Effector CD8-positive, alpha-beta T cell (primary cell): ENCODE measurements at places on chromosomes 4 and X.

- DNase-seq = no peak
Observed at GRCh38 chrX:41033299-41033698, 51.9 kb upstream of the USP9X start.

- DNase-seq = no peak
Observed at GRCh38 chr4:176735300-176735699, 57.4 kb downstream of the VEGFC start.

DNA sequence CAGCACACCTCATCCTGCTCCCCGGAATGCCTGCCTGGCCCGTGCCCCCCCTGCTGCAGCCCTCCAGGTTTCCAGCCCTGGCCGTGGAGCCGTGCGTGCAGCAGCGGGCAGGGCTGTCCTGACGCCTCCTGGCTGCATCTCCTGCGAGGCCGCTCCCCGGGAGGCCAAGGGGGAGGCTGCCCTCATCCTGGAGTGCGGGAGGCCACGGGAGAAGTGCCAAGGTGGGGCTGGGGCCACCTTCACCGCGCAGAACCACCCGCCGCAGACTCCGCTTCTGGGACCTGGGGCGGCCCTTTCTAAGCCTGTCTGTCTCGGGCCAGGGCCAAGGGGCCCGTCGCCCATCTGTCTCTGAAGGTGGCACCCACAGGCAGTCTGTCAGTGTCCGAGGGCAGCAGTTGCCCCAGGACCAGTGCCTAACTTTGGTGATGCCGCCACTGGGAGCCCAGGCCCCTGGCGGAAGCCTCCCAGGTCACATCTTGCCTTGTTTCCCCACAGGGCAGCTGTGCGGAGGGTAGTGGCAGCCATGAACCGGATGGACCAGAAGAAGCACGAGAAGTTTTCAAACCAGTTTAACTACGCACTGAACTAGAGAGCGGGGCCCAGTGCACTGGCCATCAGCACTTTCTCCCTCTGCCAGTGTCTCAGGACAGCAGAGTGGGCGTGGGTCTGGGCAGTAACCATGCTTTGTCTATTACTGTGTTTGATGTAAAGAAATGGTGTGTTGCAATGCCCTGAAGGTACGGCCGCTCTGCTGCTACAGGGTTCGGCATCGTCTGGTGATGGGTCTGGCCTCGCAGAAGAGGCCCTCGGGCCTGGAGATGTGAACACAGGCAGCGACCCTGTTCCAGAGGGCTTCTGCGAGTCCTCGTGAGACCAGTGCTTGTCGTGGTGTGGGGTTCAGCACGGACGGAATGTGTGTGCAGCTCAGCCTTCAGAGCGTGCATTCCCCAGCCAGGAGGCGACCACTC lies 20.6 kb downstream of the NKX1-1 start:
- no peak for DNase-seq

GRCh38 chr4:138602664-138603063 lies 360.5 kb upstream of the SLC7A11 start:
- DNase-seq = no peak

DNA sequence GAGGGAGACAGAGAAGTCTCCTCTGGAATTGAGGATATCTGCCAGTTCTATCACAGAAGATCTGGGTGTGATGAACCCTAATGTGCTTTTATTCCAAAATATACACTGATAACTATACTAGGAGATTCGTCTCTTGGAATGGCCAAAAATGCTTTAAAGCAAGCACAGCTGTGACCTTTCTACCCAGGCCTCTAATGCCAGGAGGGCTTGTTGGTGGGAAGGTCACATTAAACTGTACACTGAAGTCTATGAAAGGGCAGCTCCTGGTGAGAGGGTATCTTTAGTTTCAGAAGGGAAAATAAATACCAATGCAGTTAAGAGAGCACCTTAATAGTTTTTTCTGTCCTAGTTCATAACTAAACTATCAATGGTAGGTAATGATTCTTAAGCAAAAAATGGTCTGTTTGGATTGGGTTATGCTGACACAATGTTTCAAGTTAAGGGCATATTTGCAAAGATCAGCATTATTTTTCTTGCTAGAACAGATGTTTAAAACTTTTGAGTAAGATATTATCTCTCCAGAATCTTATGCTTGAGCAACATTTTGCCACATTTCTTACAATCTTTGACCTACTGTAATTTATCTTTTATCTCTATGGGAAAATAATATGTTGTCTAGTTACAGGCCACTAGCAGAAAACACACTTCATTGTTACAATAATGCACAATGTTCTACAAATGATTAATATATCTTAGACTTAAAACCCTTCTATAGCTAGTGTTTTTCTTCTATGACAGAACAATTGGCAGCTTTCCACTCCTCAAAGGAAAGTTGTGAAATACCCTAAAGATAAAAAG lies 59.6 kb downstream of the SEC24D start:
- no peak for DNase-seq

GRCh38 chr4:88185906-88186305 lies 27.5 kb upstream of the ABCG2 start:
- DNase-seq = no peak

DNA sequence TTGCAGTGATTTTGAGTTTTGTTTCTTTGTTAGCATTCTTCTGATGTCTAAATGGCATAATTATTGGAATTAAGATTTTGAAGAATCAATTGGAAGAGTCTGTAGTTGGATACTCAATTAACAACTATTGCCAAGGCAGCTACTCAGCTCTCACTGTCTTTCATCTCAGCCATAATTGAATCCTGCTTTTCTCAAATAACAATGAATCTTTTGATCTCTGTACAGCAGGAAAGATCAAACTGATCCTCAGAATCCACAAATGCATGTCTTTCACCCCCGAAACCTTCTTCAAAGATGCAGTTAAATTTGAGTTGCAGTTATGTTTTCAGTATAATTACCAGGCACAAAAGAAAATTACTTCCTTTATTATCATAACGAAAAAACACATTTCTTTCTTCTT lies 86.2 kb downstream of the MAD2L1 start:
- DNase-seq = no peak

- DNase-seq = no peak
Observed at GRCh38 chrX:45750639-45751038, 550.0 kb upstream of the DIPK2B start.

GRCh38 chr4:53616219-53616618 lies 24.9 kb upstream of the LNX1 start:
- no peak for DNase-seq

DNA sequence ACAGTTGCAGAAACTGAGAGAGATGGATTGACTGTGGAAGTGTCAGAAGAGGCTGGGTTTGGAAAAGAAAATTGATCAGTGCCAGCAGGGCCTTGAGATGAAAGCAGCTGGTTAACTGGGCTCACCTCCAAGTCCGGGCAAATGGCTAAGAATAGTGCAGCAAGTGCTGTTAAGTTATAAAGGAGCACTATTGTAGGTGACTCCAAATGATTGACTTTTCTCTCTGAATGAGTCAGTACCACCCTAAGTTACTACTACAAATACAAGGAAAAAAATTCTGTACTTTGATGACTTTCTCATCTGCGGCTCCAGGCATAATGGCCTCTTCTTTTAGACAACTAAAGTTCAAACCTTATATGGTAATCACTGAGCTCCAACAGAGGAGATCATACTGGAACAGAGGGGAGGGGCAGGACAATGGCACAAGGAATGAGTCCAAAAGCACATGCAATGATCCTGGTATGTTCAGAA lies 733.4 kb upstream of the INTU start:
- no peak for DNase-seq

GRCh38 chr4:17324386-17324830 lies 187.5 kb downstream of the QDPR start:
- peak; percentile 9 for DNase-seq

DNA sequence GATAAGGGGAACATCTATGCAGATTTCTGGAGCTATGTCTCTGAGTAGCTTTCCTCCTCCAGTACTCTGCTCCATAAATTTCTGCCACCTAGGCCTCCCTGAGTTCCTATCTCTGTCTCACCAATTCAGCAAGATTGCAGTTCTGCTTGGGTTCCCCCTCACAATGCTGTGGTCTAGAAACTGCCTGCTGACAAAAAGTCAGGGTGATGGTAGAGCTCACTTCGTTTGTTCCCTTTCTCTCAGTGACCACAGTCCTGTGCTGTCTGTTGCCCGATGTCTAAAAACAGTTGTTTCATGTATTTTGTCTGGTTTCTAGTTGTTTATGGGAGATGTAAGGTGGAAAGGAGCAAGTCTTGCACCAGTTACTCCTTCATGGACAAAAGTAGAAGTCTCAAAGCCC lies 41.1 kb downstream of the AMMECR1 start:
- DNase-seq = no peak

GRCh38 chrX:11640089-11640488 lies 25.6 kb downstream of the ARHGAP6 start:
- DNase-seq = no peak

GRCh38 chrX:70166601-70167590 lies 10.4 kb upstream of the DGAT2L6 start:
- no peak for DNase-seq

GRCh38 chrX:154093965-154094364 lies 3.6 kb downstream of the MECP2 start:
- DNase-seq = no peak

DNA sequence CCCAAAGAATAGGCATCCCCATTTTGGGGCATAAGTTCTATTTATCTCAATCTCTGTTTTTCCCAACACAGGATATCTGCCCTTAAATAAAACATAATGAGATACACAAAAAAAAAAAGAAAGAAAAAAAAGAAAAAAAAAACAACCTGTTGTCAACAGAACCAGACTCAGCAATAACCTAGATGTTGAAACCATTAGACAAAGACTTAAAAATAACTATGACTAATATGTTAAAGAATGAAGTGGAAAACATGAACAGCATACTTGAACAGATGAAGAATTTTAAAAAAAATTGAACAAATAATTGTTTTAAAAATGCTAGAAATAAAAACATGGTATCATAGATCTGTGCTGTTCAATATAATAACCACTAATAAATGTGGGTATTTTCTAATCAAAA lies 93.4 kb upstream of the RXFP1 start:
- no peak for DNase-seq

- no peak for DNase-seq
Observed at GRCh38 chr4:6992728-6993677, 50.2 kb upstream of the TADA2B start.

GRCh38 chrX:52082578-52082977 lies 13.6 kb upstream of the MAGED4B start:
- no peak for DNase-seq

GRCh38 chr4:52016981-52017380 lies 3.2 kb downstream of the LRRC66 start:
- DNase-seq = no peak

DNA sequence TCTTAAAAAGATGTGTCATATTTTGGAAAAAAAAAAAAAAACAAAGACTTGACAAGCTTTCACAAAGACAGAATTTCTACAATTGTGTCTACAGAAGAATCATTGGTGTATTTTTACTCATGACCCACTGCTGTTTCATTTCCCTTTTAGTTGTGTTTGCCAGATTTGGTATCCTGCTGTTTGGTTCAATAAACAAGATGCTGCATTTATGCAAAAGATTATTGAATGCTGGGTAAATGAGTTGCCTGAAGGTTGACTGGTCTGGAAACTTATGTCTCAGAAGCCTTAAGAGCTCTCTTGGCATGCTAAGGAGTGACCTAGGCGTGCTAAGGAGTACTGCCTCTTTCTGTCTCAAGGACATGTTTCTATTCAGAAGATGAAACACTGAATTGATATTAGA lies 64.9 kb upstream of the NPY2R start:
- DNase-seq = no peak

GRCh38 chrX:72205706-72206105 lies 24.1 kb downstream of the PIN4 start:
- no peak for DNase-seq

GRCh38 chr4:188993871-188994270 lies 854.6 kb downstream of the TRIML1 start:
- DNase-seq = no peak

DNA sequence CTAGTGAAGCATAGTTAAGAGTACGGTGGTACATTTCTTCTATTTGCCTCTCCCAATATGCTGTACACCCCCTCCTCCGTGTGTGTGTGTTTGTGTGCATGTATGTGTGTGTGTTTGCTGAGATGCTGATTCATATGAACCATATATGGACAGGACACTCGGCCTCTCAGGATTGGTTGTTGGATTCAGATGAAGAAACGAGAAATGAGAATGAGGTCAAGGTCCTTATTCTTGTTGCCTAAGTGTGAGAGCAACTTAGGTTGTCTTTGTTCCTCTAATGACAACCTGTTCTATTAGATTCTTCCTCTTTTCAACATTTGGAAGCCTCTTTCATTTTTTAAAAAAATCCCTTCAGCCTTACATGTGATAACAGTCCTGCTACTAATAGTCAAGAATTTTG lies 1387.6 kb downstream of the STIM2 start:
- DNase-seq = no peak

DNA sequence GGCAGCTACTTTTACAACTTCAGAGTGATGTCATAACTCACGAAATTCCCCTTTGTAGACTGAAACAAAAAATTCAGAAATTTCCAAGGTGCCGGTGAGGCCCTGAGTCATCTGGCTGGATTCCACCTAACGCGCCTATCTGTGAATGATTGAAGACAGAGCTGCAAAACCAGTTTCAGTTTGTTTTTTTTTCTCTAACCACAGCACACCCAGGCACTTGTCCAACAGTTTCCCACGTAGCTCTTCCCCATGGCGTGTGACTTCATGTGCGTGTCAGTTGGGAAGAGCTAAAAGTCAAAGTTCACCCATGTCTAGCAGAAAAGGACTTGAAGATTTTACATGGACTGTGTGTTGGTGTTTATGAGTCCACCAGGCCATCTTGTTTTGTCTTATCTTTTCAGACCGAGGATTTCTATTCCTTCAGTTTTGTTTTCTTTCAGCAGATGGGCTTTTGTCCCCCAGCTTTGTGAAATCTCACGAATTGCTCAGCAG lies 16.4 kb downstream of the TCEANC start:
- DNase-seq = no peak

GRCh38 chrX:31316340-31316991 lies 244.6 kb upstream of the FTHL17 start:
- no peak for DNase-seq

DNA sequence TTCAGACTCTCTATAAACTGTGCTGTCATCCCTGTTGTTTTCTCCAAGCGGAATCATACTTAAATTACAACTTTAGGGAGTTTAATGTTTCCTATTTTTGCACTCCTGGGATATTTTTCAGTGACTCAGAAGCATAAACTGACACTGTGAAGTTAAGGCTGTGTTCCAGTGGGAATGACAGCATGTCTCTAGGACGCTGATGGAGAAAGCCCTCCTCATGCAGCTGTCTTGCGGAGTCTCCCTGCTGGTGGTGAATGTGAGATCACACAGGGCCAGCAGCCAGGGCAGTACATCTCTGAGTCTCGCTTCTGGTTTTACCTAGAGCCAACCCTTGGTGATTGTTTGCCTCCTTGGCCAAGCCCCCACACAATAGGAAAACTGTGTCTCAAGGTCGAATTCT lies 53.3 kb downstream of the NFKB1 start:
- DNase-seq = no peak

GRCh38 chrX:24099394-24099793 lies 44.6 kb downstream of the EIF2S3 start:
- DNase-seq = no peak

DNA sequence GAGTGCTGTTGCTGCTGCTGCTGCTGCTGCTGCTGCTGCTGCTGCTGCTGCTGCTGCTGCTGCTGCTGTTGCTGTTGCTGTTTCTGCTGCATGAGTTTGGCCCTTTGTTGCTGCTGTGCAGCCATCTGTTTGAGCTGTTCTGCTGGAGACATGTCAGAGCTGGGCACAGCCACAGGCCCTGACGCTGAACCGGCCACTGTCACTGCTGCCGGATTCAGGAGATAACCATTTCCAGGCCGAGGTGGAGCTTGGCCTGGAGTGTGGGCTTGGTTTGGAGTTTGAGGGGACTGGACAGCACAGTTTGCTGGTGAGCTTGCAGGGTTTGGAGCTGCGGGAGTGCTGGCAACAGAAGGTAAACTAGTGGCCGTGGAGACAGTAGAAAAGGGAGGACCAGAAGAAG lies 224.3 kb downstream of the MGST2 start:
- DNase-seq = no peak

GRCh38 chrX:421646-422391 lies 35.1 kb upstream of the PPP2R3B start:
- DNase-seq = no peak
